ENCODE measurements at places on chromosomes 16 and 17.

- DNase-seq, result no peak
Observed at GRCh38 chr17:59365383-59365981, 34.0 kb downstream of the YPEL2 start.

DNA sequence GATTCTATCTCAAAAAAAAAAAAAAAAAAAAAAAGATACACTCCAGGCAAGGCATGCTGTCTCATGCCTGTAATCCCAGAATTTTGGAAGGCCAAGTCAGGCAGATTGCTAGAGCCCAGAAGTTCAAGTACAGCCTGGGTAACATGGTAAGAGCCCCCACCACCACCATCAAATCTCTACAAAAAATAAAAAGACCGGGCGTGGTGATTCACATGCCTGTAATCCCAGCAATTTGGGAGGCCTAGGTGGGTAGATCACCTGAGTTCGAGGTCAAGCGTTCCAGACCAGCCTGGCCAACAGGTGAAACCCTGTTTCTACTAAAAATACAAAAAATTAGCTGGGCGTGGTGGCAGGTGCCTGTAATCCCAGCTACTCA is 1.8 kb upstream of the ACLY start:
- DNase-seq, result no peak

DNA sequence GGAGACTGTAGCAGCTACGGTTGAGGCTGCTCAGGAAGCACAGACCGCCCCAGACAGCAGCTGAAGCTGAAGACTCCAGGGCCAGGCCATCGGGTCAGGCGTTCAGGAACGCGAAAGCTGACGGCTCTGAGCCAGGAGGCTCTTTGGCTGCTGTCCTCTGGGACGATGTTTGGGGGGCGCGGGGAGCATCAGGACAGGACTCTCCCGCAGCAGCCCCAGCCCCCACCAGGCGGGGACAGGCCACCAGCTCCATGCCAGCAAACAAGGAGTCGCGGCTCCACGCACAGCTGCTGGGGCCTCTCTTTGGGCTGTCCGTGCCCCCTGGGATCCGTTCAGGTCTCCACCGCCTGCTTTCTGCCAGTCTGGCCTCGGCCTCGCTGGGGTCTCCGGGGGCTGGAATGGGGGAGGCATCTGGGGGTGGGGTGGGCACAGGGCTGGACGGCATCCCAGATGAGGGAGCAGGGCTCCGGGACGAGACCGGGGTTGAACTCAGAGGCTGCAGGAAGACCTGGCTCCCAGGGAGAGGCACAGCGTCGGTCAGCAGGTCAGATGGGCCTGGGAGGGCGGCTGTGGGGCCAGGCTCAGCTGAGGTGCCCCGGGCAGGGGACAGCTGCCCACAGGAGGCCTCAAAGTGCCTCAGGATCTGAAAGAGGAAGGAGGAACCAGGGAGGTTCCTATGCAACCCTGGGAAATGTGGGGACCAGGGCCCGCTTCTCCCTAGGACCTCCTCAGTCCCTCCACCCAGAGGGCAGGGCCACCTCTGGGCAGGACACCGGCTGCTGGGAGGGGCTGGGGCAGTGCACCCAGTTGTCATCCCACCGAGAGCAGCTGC is 6.3 kb upstream of the CEP131 start:
- DNase-seq, result no peak

DNA sequence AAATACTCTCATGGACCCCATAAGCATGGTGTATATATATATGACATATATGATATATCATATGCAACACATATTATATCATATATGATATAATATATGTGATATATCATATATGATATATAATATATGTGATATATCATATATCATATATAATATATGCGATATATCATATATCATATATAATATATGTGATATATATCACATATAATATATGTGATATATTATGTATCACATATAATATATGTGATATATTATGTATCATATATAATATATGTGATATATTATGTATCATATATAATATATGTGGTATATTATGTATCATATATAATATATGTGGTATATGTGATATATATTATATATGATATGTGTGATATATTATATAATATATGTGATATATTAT is 21.9 kb upstream of the MAPK3 start:
- no peak for DNase-seq

DNA sequence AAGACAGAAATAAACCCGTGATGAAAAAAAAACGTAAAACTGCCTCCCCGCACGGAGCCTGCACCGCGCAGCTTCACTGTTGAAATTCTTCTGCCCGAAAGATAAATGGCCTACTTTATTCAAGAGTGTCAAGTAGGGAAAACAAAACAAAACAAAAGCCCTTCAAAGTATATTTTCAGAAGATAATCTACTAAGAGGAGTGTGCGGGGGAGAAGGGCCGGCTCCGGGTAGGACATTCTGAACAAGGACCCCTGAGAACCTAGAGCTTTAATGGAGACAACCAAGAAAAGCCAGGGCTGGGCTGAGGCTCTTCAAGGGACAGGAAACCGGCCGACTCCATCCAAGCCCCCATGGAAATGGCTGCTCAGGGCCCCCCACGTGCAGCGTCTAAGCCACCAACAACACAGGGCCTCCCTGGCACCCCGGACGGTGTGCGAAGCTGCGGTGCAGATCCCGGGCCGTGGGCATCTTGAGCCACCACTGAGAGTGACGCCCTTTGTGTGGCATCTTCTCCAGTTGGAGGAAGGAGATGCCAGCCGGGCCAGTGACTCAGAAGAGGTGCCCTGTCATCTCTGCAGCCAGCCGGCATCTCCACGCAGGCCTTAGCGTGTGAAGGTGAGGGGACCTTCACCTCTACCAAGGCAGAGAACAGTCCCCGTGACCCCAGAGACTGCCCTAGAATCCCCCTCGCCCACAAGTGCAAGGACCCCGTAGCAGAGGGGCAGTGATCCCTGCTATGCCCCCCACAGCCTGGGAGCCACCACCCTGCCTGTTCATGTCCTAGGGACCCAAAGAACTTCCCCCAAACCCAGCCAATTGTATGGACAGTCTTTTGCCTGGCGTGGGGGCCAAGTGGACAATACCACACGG is 250.8 kb downstream of the C16orf95 start:
- no peak for DNase-seq

- no peak for DNase-seq
Observed at GRCh38 chr17:68498479-68499326, 13.5 kb upstream of the PRKAR1A start.

DNA sequence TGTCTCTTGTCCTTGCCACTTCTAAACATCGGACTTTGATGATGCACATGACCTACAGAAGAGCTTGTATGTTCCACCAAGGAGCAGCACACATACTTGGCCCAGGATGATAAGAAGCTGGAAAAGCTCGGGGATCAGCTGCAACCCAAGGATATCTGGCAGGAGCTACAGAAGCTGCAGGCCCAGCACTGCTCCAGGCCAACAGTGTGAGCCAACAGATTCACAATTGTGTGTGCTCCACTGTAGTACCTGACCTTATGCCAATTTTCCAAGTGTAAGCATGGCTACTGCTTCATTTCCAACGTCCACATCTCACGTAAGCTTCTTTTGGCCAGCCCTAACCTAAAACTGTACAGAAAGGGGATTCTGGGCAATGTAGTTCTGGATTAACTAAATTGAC is 83.4 kb downstream of the COX10 start:
- no peak for DNase-seq

DNA sequence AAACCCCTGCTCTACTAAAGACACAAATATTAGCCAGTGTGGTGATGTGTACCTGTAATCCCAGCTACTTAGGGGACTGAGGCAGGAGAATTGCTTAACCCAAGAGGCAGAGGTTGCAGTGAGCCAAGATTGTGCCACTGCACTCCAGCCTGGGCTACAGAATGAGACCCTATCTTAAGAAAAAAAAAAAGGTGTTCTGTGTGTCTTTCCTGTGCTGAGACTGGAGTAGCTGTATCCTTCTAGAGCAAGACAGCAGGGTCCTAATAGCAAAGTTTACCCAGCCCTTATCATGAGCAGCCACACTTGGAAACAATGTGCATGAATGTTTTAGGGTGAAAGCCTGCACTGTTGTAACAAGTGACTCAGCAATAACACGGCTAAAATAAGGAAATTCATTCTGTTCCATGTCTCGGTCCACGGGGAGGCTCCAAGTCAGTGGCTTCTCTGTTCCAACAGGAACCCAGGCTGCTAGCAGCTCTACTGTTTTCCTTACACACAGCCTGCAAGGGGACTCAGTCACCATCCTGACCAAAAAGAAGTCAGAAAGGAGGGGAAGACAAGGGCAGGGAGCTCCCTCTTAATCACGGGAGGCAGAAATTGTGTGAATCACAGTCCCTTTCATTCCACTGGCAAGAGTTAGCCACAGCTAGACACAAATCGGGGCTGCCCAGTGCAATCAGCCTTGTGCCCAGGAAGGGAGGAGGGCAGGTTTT is 7.1 kb upstream of the SLC5A11 start:
- no peak for DNase-seq

GRCh38 chr16:3716831-3717234 is 491 bp downstream of the TRAP1 start:
- DNase-seq, result no peak

DNA sequence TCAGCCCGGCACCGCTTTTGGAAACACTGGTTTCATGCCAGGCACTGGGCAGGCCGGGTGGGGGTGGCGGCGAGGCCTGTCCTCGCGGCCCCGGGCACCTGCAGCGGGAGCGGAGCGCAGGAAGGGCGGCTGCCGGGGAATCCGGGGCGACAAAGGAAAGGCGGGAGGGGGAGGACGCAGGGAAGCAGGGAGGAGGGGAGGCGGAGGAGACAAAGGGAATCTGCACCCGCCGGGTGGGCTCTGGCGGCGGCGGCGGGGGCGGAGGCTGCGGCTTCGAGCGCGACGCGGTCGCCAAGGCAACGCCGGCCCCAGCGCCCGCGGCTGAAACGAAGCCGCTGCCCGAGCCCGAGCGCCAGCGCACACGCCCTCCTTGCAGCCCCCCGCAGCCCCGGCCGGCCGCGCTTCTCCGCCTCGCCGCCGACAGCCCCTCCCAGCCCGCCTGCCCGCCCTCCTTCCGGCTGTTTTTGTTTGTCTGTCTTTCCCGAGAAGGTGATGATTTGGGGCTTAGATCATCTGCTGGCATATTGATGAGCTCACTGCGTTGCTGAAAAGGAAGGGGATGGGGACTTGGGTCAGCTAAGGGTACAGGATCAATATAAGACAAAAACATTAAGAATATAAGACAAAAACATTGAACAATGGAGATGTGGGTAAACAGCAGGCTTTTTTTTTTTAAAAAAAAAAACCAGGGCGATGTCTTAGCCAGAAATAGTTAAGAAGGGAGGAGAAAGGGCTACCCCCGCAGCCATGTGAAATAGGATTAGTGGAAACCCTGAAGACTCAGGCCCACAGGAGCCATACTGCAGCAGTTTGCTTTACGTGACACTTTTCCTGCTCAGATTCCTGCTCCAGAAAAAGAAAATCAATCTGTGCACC is 32.7 kb downstream of the CDK5R1 start:
- no peak for DNase-seq

DNA sequence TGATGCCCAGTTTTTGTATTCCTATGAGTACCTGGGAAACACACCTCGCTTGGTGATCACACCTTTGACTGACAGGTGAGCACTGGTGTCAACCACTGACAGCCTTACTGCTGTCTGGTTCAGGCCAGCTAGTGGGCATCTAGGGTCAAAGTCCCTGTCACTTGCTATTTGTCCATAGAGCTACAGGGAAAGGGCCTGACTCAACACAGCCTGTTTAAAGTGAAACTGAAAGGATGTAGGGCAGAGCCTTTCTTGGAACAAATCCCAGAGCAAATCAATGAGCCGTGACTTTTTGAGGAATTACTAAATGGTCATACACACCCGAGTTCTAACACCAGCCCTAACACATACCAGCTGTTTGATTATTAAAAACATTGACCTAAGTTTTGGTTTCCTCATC is 106.8 kb downstream of the DNAH9 start:
- DNase-seq, result no peak

- no peak for DNase-seq
Observed at GRCh38 chr17:57439651-57440050, 183.3 kb downstream of the MSI2 start.

GRCh38 chr16:2343211-2343610 is 2.7 kb upstream of the ABCA3 start:
- no peak for DNase-seq

DNA sequence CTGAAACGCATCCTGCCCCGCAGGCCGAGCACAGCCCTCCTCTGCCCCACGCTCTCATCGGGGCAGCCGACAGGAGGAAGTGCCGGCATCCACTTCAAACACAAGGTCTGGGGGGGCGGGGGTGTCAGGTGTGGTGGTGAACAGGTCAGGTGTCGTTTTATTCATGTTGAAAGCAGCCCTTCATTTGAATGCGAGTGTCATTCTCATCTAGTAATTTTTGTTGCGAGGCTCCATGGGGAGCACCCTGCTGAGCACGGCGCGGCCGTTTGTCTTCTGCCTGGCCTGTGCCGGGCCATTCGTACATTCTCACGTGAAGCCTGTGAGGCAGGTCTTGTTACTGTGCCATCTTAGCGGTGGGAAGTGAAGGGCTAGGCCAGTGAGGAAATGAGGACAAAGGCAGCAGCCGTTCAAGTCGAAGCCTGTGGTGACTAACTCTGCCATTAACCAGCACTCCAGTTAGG is 1.9 kb downstream of the ACSF3 start:
- DNase-seq, result no peak

GRCh38 chr16:59690216-59690615 is 956.1 kb upstream of the GOT2 start:
- no peak for DNase-seq

- DNase-seq, result no peak
Observed at GRCh38 chr17:11240841-11241610, at the start of gene SHISA6. Gene SHISA6 (plus strand): TSS chr17:11241213.

DNA sequence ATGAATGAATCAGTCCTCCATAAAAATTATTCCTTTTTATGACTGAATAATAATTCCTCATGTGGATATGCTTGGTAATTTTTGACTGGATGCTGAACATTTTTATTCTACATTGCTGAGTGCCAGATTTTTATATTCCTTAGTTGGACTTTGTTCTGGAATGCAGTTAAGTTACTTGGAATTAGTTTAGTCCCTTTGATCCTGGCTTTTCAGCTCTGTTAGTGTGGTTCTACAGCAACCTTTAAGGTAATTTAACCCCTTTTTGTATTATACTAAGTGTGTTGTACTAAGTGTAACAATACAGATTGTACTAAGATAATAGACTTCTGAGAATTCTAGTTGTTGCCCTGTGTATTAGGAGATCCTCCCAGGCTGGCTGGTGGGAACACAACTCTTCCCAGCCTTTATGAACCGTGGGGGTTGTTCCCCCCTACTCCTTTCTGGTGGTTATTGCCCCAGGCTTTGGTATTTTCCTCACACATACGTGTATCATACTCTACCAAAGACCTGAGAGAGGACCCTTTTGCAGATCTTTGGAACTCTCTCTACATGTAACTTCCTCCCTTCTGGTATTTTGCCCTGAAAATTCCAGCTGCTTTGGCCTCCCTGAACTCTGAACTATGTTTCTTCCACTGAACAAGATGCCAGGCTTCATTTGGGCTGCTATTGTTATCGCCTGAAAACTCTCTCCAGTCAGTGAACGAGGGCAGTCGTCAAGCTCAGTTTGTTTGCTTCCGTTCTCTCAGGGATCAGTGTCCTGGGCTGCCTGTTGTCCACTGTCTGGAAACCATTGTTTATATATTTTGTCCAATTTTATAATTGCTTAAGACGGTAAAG is 30.5 kb downstream of the TANGO6 start:
- no peak for DNase-seq

DNA sequence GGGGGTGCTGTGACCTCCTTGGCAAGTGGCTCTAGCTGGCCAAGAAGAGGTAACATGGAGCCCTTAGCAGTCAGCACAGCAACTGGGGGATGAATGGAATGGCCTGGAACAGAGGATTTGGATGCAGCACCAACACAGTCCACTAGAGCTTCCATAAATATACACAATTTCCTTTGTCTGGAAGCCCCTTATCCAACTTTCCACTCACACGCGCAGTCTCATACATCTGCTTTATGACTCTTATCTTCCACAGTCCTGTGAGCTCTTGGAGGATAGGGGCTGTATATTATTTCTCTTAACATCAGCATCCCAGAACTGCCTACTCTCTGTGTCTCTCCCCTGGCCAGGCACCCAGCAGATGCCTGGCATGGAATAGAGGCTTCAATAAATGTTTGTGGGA is 235.6 kb upstream of the MAF start:
- DNase-seq, result no peak

Data from cortex of kidney (tissue), 1 donor.